CD8-positive, alpha-beta T cell (primary cell): ENCODE measurements at places on chromosomes 1 and 21.

- no peak for DNase-seq
Observed at GRCh38 chr1:44842486-44842861, 579 bp downstream of the PTCH2 start.

DNA sequence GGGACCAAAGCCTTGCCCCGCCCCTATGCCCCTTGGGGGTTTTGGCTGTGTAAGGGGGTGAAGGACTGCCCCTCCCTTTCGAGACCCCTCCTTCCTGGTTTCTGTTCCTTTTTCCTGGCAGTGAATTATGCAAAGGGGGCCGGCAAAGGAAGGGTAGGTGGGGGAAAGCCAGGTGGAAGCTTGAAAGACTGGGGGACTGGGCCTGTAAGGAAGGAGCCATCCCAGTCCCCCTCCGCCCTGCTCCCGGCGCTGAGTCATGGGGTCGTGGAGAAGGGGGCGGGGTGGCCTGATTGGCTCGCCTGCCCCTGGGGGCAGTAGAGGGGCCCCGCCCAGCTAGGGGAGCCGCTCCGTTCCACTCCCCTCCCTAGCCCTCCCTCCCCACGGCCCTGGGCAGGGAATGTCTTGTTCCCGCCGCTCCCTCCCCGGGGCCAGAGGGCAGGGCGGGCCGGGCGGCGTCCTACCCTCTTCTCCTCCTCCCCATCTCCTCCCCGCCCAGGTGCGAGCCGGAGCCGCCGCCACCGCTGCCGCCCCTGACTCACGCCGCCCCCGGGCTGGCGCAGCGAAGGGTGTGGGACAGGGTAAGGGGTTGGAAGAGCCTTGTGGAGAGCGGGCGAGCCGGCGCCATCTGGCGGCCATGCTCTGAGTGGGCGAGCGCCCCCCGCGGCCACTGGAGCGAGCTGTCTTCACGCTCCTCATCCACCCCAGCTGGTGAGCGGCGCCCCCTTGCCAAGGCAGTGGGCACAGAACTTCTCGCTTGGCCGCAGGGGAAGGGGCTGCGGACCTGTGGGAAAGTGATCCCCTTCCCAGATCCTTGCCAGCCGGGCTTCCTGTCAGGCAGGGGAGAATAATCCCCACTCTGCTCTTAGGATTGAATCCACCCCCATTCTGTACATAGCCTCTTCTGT, 14.7 kb downstream of the ZBTB7B start:
- DNase-seq = peak; percentile 88

- no peak for DNase-seq
Observed at GRCh38 chr1:207897188-207897587, 13.7 kb downstream of the CD34 start.

DNA sequence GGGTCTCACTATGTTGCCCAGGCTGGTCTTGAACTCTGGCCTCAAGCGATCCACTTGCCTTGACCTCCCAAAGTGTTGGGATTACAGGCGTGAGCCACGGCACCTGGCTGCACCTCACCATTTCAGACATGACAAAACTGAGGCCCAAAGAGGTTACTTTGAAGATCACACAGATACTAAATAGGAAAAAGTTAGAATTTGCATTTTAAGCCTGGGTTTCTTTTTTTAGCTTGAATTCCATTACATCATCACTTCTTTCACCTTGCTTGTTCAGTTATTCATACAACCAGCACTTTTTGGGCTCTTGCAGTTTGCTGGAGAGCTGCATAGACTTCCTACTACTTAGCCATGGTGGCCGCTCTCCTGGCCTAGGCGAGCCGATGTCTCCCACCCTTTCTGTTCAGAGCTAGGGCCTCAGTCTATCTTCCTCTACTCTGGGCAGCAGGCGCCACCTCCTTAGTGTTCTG, 16.3 kb upstream of the CD2 start:
- peak; percentile 71 for DNase-seq

GRCh38 chr1:184143449-184143848, 91.9 kb downstream of the TSEN15 start:
- DNase-seq = no peak

DNA sequence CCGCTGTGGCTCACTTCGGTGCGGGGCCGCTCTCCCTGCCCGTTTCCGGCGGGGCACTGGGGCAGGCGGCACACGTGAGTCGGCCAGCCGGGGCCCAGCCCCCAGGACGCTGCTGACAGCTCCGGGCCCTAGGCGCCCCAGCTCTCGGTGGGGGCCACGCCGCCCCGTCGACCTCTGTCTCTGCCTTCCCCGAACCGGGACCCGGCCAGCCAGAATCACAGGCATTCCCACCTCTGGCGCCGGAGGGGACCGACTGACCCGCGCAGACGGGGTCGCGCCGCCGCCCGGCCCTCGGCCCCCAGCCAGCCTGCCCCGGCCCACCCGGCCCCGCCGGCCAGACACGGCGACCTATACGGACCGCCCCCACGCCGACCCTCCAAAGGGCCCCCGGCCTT, 755 bp downstream of the SCMH1 start:
- DNase-seq = peak; percentile 68

DNA sequence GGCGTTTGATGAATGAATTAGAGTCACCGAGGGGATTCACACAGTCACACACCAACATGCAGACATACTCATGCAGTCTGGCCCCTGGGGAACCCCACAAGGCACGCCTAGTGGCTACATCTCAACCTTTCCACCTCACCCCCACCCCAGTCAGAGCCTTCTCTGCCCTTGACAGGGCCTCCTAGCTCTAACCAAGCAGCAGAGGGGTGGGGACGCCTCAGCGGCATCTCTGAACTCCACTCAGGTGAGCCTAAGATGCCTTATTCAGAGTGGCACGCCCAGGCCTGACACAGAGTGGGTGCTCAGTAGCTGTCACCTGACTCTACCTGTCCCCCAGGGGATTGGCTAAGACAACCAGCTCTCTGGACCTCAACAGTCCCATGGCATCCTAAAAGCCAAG, 3.7 kb upstream of the SDC3 start:
- no peak for DNase-seq

DNA sequence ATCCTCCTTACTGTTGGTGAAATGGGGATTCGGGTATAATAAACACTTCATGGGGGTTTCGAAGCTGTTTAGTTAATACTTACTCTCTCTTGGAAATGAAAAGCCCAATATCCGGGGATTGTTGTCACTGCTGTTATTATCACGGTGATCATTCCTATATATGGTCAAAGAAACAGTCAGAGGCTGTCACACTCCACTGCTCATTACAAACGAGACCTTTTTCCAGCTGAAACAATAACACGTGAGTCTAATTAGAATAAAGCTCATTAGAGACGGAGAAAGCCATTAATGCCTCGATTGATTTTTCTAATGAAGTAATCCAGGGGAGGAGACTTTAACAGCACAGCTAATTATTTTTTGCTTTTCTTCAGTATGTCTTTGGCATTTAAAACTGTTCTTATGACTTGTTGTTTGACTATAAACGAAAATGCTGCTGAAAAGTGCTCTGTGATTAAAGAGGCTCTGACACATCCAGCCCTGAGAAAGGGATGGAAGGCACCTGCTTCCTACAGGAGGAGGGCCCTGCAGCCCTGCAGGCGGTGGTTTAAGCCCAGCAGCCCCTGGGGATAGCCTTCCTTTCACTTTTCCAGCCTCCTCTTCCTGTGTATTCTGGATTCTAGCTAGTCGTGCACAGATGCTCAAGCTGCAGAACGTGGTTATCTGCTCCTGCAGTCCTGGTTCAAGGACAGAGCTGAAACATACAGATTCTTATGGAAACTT, 143.6 kb downstream of the EDEM3 start:
- DNase-seq = no peak

DNA sequence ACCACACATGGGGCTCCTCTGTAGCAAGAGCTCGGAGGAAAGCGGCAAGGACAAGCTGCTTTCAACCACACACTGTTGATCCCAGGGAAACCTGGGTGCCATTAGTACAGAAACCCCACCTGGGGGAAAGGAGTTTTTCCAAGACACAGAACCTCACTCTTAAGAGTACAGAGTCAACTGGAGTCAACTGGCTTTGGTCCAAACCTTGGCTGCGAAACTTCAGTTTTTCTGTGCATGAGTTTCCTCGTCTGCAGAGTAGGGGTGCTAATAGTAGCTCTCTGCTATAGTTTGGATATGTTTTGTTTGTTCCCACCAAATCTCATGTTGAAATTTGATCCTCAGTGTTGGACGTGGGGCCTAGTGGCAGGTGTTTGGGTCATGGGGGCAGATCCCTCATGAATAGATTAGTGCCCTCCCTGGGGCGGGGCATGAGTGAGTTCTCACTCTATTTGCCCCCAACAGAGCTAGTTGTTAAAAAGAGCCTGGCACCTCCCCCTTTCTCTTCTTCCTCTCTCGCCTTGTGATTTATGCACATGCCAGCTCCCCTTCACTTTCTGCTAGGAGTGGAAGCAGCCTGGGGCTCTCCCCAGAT, 161.1 kb downstream of the PIGK start:
- DNase-seq = no peak

DNA sequence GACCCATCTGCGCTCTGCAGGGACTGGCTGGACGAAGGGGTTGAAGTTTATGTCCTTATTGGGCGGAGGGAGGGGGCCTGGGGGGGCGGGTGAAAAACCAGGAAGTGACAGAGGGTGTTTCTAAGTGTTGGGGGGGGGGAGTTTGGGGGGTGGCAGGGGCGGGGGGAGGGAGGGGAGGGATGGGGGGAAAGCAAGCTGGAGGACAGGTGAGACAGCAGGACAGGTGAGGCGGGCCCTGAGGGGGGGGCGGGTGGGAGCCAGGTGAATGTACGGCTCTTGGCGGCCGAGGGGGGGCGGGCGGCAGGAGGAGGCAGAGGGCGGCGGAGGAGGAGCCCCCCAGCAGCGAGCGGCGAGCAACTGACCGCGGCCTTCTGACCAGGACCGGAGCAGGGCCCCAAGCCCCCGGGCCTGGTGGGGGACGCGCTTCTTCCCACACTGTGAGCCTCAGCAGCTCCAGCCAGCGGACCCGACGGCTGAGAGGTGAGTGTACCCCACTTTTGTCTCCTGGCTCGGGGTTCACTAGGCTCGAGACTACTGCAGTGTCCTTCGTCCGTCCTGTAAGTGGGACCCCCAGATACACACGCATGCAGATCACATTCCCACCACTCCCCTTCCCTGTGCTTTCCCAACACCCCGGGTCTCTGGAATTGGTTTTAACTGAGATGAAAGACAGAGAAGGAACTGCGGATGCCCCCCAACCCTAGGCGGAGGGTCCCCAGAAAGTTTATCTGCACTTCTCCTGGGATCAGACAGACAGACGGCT, at the start of gene ZBTB7B:
Gene ZBTB7B, plus strand, starts transcription at position 339 of the 763 bp plus-strand sequence. CDS start 11,859 bp downstream, outside the sequence.
- no peak for DNase-seq

GRCh38 chr1:184935920-184936798, 38.1 kb downstream of the NIBAN1 start:
- no peak for DNase-seq

DNA sequence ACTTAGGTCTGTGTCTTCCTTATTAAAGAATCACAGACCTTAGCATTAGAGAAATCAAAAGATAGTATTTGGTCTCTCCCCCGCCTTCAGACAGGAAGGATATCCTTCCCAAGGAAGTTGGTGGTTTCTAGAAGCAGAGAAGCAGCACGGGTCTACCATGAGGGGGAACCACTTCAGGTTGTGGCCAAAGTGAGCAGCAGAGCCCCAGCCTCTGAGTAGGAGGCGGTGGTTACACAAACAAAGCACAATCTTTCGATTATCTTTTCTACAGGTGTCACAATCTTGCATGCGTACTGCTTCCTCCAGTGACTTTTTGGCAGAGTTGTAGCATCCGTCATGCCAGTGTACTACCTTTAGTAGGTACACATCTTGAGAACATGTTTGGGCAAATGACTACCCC, 8.8 kb downstream of the PGLYRP4 start:
- no peak for DNase-seq
